ENCODE measurements at places on chromosomes 3 and 15.

DNA sequence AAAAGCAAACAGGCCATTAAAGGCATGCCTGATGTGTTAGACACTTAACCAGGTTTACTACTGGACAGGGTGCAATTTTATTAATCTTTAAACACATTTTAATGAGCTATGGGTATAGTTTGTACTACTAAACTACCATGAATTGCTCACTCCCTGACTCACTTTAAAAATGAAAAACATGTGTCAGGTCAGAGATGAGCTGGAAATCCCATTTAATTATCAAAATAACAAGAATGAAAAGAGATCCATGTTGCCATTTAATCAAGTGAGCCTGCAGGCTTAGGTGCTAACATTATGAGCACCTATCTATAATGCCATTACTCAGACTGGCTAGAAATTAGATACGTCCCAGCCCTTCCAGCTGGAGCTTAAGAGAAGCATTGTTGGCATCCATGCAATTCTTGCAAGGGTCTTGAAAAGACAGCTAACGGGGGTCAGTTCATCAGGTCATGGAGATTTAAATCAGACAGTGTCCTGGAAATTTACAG lies 224.4 kb downstream of the THRB start:
- no peak for DNase-seq

DNA sequence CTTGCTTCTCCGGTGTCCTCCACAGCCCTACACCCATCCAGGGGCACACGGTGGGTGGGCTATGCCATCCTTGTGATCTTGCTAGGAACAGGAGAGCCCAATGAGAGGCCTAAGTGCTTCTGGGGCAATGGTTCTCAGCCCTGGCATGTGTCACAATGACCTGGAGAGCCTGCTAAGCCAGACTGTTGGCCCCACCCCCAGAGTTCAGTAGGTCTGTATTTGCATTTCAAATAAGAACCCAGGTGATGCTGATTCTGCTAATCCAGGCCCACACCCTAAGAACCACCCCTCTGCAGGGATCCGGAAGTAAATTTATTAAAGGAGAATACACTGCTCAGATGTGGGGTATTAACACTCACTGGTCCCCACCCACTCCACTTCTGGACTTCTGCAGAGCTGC lies 57.9 kb downstream of the RORA start:
- DNase-seq = no peak

DNA sequence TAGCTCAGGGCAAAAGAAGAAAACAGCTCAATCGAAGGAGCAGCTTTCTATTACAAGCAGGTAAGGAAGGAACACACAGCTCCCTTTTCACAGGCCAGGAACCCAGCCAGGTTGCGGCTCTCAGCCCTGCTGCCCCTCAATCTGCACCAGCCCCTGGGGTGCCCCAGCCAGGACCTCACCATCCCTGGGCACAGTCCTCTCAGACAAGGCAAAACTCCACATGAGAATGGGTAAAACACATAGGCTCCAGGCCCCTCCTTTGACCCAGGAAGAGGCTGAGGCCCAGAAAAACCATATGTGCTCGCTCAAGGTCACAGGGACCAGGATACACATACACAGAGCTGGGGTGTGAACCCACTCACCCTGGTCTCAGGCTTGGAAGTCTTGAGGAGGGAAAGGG lies 178.7 kb upstream of the TLE3 start:
- DNase-seq = no peak

DNA sequence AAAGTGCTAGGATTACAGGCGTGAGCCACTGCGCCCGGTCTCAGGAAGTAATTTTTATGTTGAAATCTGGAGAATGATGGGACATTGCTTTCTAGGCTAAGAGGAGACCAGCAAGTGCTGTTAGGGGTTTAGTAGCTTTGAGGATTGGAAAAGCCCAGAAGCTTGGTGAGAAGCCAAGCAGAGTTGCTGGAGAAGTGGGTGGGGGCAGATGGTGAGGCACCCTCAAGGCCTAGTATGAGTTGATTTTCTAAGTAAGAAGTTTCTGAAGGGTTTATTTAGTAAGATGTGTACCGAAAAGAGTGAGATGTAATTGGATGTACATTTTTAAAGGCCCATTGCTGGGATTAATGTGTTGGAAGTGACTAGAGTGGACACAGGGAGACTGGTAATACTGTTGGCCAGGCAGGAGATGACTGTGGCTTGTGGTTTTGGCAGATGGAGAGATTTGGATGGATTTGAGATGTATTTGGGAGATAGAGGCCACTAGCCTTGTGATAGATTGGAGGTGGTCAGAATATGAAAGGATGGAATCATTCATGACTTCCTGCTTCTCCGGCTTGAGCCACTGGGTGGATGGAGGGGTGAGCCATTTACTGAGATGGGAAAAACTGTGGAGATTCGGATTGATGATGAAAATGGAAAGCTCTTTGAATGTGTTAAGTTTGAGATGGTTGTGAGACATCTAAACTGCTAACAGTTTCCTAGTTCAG lies 2.3 kb downstream of the LRRC28 start:
- DNase-seq = no peak

DNA sequence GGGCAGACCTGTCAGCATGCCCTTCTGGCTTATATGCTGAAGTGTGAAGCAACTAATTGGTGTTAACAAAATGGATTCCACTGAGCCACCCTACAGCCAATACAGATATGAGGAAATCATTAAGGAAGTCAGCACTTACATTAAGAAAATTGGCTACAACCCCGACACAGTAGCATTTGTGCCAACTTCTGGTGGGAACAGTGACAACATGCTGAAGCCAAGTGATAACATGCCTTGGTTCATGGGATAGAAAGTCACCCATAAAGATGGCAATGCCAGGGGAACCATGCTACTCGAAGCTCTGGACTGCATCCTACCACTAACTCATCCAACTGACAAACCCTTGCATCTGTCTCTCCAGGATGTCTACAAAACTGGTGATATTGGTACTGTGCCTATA lies 9.4 kb downstream of the PIK3CB start:
- no peak for DNase-seq

DNA sequence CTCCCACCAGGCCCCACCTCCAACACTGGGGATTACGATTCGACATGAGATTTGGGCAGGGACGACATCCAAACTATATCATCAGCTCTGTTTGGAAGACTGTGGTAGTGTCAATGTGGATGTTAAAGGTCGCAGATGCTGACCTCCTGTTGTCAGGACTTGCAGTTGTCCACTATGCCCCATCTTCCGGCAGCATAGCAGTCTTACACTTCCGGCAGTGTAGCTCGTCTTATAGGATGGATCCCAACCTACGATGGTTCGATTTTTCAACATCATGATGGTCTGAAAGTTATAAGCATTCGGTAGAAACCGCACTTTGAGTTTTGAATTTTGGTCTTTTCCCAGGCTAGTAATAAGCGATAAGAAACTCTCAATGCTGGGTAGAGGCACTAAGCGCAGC lies 20.6 kb downstream of the CLRN1 start:
- no peak for DNase-seq
